HFFc6 (cell line): ENCODE measurements at places on chromosomes 16 and 17. TPM values are rescaled to one million over a fixed set of nuclear protein-coding genes. Genes with fewer than 3 reads are reported as not detected.

HOXB3 gene
- not detected in 3 replicates for total RNA-seq

HBA2 gene
- not detected in 3 replicates for total RNA-seq

KRT39 gene
- not detected in 3 replicates for total RNA-seq

SGSM2 gene
- 25.3 to 28.7 TPM (median 28.2 TPM) in 3 replicates for total RNA-seq

NHERF2 gene
- total RNA-seq = 140 to 184 TPM (median 154 TPM) in 3 replicates

GJC1 gene
- total RNA-seq = 40.5 to 62.2 TPM (median 49.5 TPM) in 3 replicates

HNF1B gene
- not detected in 3 replicates for total RNA-seq

ODAD4 gene
- total RNA-seq = 0.69 to 1.6 TPM (median 1.1 TPM) in 3 replicates

CDH13 gene
- total RNA-seq = 4.2 to 14.7 TPM (median 12.3 TPM) in 3 replicates

KRTAP4-4 gene
- not detected in 2 replicates for total RNA-seq

SLC38A7 gene
- 20.3 to 27.8 TPM (median 24.8 TPM) in 3 replicates for total RNA-seq

COG8 gene
- total RNA-seq = 31.7 to 35.4 TPM (median 34.0 TPM) in 3 replicates

TAT gene
- not detected in 3 replicates for total RNA-seq

KRT25 gene
- not detected in 3 replicates for total RNA-seq

ATP2A3 gene
- 0.05 to 0.15 TPM (median 0.10 TPM) in 3 replicates for total RNA-seq

NPIPA1 gene
- total RNA-seq = 45.9 to 57.1 TPM (median 53.0 TPM) in 3 replicates

EPN3 gene
- total RNA-seq = not detected in 2 replicates

TMEM220 gene
- 3.7 to 6.3 TPM (median 5.0 TPM) in 3 replicates for total RNA-seq

CA4 gene
- not detected in 3 replicates for total RNA-seq

LRRC36 gene
- not detected in 3 replicates for total RNA-seq

CCL2 gene
- total RNA-seq = 30.7 to 66.7 TPM (median 52.1 TPM) in 3 replicates

PRAC2 gene
- total RNA-seq = not detected in 3 replicates

SLC6A2 gene
- total RNA-seq = not detected in 3 replicates

MILR1 gene
- total RNA-seq = 0.55 to 1.6 TPM (median 0.76 TPM) in 3 replicates

FBXW10 gene
- not detected in 2 replicates for total RNA-seq

SULT1A1 gene
- total RNA-seq = 0.33 to 0.57 TPM in 2 of 3 replicates, not detected in the other

ACSF2 gene
- total RNA-seq = 15.3 to 21.0 TPM (median 18.0 TPM) in 3 replicates

SLC2A4 gene
- total RNA-seq = 0.09 TPM in 1 of 2 replicates, not detected in the other

MT1A gene
- total RNA-seq = not detected in 2 replicates

KRT23 gene
- total RNA-seq = 0.14 TPM in 1 of 3 replicates, not detected in the others

MYOCD gene
- 6.9 to 8.5 TPM (median 8.2 TPM) in 3 replicates for total RNA-seq

ALOXE3 gene
- 0.14 to 0.37 TPM (median 0.17 TPM) in 3 replicates for total RNA-seq

ZNF594 gene
- total RNA-seq = 3.4 to 5.0 TPM (median 4.2 TPM) in 3 replicates

MYO18A gene
- total RNA-seq = 44.7 to 48.4 TPM (median 44.9 TPM) in 3 replicates

CLDN9 gene
- 0.12 TPM in 1 of 3 replicates, not detected in the others for total RNA-seq

SLC9A5 gene
- total RNA-seq = 3.5 to 3.7 TPM (median 3.7 TPM) in 3 replicates

ITGB4 gene
- 0.28 to 0.72 TPM (median 0.54 TPM) in 3 replicates for total RNA-seq

ABCA9 gene
- not detected in 2 replicates for total RNA-seq

HIC1 gene
- 42.5 to 49.7 TPM (median 47.2 TPM) in 3 replicates for total RNA-seq

CD300A gene
- total RNA-seq = not detected in 3 replicates

PPY gene
- total RNA-seq = not detected in 3 replicates

HS3ST4 gene
- total RNA-seq = not detected in 3 replicates

ZNF469 gene
- total RNA-seq = 10.5 to 17.2 TPM (median 13.3 TPM) in 3 replicates

DUXB gene
- not detected in 3 replicates for total RNA-seq

CD79B gene
- 0.34 to 1.6 TPM (median 0.86 TPM) in 3 replicates for total RNA-seq
